Vagina (tissue), 2 donors: ENCODE measurements at places on chromosomes 2 and 18.

DNA sequence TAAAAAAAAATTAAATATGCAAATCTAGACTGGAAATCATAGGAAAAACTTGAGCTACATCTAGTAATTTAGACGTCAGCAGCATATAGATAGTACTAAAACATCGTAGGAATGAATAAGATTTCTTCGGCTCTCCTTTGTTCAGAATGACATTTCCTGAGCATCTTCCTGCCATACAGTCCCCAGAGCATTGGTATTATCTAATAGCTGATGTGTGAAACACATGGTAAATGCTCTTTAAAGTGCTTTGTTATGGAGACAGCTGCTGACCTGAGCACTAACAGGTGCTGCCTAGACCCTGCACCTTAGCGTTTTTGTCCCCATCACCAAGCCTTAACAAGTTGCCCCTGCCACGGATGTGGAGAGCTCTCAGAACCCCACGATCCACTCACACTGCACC is 692.3 kb upstream of the PIK3C3 start:
- no peak for DNase-seq

DNA sequence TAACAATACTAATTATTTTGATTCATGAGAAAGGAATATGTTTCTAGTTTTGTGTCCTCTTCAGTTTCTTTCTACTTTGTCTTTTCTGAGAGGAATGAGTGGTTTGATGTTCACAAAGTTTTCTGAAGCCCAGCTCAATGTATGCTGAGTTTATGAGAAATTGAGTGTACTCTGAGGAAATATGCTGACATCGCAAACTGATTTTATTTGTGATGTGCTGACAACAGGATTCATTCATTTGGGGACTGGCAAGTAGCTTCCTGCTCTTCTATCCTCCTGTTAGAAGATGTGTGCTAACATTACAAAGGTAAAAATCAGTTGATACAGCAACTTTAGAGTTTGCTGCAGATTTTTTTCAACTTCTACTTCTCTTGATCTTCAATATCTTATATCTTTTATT is 403.2 kb upstream of the CDH19 start:
- DNase-seq, result no peak

GRCh38 chr2:98948956-98949739 is 13.1 kb upstream of the CRACDL start:
- no peak for DNase-seq

DNA sequence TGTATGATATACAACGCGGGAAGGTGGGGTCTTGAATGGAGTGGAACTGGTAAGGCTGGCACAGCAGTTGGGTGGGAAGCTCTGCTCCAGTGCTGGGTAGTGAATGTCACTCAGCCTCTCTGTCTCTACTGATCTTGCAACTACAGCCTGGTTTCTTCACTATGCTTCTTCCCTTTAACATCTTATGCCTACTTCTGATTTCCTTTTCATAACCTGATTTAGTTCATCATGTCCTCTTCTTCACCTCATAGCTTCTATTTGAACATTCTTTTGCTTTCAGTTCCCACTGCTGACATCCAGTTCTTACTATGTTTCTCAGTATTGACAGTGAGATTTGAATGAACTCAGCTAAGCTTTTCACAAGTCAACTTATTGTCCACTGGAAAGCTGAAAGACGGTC is 286.2 kb downstream of the ARL6IP6 start:
- no peak for DNase-seq

GRCh38 chr2:197700960-197701359 is 4.2 kb upstream of the MARS2 start:
- no peak for DNase-seq

DNA sequence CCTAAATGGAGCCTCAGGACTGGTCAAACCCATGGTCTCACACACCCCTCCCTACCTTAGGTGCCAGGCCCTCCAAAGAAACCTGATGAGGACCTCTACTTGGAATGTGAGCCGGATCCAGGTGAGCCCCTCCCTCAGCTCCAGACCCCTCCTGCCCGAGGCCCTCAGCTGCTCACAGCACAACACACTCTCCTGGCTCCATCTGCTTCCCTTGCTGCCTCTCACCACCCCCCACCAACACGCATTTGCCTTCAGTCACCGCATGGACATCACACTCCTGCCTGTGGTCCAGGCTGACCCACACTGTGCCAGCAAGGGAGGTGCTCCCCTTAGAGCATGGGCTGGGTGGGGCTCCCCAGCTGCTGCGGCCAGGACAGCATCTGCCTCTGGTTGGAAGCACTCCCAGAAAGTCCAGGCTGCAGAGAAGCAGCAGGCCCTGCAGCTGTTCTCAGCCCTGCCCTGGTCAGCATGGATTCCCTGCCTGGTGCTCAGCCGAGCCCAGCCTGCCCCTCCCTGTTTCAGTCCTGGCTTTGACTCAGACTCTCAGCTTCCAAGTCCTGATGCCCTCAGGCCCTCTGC is 15.1 kb downstream of the SH2D6 start:
- DNase-seq, result no peak

- DNase-seq, result no peak
Observed at GRCh38 chr2:239321596-239322415, 79.0 kb downstream of the HDAC4 start.

DNA sequence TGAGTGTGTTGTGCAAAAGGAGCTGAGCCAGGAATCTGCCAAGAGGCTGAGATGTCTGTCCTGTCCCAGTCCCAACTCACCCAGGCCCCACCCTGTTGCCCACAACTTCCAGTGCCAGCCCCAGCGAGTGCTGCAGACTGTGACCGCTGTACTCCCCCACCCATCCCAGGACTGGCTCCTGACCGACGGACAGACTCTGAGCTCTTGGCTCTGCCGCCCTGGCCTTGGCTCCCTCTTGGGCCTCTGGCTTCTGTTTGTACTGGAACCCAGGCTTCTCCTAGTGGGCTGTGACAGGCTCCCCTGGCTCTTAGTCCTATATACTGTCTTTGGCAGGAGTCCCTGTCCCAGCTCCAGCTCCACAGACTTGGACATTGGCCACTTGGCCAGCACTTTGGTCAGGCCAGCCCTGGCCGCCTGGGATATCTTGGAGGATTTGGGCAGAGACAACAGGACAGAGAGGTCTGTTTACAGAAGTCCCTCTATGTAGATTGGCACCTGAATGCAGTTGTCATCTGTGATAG is 41.1 kb downstream of the ACOXL start:
- DNase-seq, result no peak

GRCh38 chr2:523698-524270 is 153.4 kb downstream of the TMEM18 start:
- DNase-seq, result no peak

- DNase-seq, result no peak
Observed at GRCh38 chr2:29347774-29348461, 232.7 kb downstream of the CLIP4 start.

- DNase-seq, result no peak
Observed at GRCh38 chr18:48727681-48728080, 188.8 kb downstream of the CTIF start.

GRCh38 chr2:241482126-241482955 is 26.0 kb downstream of the STK25 start:
- DNase-seq, result no peak

- no peak for DNase-seq
Observed at GRCh38 chr2:125243074-125243473, 1218.0 kb downstream of the CNTNAP5 start.

DNA sequence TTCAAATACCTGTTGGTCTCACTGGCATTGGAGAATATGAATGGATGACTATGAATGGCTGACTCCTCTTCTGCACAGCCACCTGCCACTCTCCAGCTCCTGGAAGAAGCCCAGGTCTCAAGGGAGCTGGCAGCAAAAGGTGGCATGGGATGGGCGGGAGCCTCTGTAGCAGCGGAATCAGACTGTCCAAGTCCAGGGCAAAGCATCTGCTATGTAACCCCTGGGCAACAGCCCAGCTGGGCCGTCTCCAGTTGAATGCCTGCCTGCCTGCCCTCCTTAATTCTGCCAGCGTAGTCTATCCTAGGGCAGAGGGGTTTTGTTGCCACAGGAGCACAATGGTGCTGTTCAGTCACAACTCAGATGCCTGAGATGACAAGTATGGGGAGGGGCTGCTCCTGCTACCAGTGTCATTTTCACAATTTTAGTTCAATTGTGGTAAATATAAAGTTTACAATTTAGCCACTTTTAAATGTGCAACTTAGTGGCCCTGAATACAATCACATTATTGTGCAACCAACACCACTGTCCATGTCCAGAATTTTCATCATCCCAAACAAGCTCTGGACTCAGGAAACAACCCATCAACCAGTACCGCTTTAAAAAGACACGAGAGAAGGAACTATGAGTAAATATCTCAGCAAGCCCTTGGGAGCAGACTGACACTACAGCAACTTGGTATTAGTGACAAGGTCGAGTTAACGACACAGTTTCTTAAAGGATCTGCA is 115.2 kb downstream of the MYO5B start:
- no peak for DNase-seq

DNA sequence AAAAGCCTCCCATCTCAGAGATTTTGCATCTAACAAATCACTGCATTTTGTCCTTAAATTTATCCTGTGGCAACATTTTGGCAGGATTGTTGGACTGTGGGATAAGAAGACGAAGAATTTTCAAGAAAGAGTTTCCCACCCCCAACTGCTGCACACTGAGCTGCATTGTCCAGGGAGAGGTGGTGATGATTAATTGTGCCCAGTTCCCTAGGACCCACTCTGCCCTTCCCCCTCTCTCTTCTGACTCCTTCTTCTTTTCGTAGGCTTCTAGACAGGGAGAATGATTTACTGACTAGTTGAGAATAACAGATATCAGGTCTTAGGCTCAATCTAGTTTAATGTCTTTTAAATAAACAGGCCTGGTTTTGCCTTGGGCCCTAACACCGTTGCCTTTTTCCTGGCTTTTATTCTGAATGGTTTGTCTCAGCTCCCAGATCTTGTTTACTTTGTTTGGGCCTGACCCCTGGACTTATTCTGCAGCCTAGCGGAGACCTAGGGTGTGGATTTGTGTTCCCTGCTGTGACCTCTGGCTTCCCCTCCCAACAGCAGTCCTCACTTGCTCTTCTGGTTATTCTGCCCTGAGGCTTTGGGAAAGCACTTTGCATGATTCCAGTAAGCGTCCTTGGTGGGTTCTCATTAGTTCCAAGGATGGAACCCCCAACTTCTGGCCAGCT is 233.3 kb downstream of the INSIG2 start:
- no peak for DNase-seq

DNA sequence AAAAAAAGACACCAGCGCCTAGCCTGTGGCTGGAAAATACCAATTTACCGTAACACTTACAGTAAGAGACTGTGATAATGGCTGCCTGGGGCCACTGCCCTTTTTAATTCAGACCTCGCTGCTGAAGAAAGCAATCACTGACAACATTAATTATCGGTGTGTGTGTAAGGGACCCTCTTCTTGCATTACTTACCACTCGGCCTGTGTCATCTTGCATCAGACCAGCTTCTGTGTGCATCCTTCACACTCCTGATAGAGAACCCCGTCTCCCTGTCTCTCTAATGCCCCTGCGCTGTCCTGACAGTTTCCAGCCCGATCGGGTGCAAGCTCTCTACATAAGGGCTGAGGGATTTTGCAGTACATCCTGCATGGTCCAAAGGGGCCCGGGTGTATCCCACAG is 124.4 kb downstream of the ZNF516 start:
- DNase-seq, result no peak

GRCh38 chr2:22817197-22817596 is 567.8 kb upstream of the KLHL29 start:
- no peak for DNase-seq

DNA sequence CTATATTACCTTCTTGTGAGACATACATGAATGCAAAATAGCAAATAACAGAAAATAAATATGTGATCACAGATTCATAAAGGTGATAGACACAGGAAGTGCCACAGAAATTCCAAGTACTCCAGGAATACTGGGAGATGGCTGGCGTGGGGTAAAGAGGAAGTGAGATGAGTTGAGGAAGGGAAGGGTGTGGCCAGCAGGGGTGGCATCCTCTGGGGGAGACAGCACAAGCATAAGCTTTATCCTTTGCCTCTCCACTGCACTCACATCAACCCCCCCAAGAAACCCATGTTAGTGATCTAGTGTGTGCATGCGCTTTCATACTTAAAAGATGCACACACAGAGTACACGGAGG is 94.8 kb upstream of the B3GNT7 start:
- DNase-seq, result no peak

GRCh38 chr2:86821306-86821705 is 30.6 kb upstream of the CD8A start:
- no peak for DNase-seq

- no peak for DNase-seq
Observed at GRCh38 chr2:21256006-21256405, 132.2 kb downstream of the TDRD15 start.

DNA sequence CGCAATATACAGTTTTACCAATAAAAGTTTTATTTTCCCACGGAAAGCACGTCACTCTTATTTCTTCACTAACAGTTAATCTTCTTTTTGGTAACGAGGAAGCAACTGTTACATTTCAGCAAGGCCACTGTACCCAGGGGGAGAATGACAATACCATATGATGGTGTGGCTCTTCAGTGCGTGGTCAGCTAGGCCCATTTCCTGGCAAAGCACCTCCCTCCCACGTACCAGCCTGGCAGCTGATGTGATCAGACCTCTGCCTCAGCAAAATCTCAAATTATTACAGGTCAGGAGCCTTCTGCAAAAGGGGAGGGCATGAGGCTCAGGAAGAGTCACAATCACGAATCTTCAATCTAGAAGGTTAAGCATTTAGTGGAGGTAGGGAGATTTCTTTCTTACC is 55.4 kb downstream of the KLF7 start:
- DNase-seq, result no peak

DNA sequence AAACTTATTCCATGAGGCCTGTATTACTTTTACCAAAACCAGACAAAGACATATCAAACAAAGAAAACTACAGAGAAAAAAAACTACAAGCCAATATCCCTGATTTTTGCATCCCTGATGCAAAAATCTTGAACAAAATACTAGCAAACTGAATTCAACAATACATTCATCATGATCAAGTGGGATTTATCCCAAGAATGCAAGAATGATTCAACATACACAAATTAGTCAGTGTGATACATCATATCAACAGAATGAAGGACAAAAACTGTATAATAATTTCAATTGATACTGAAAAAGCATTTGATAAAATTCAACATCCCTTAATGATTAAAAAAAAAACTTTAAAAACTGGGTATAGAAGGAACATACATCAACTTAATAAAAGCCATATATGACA is 106.8 kb downstream of the SLC39A10 start:
- DNase-seq, result no peak

GRCh38 chr18:13835202-13835601 is 11.3 kb downstream of the MC5R start:
- no peak for DNase-seq

DNA sequence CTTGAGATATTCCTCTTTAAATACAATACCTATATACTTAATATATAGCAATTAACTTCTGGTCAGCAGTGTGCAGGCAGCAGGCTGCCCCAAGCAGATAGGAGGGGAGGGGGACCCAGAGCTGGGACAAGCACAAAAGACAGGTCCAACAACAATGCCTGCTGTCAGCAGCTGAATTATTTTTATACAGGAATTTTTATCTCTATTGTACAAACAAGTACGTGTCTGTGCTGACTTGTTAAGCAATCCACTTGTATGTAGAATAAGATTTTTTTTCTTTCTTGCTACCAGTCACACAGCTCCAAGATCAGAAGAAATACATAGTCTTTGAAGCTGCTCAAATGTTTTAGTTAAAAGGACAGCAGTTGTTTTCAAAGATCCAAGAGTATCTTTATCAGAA is 16.7 kb downstream of the BCL11A start:
- DNase-seq, result no peak

- no peak for DNase-seq
Observed at GRCh38 chr18:50034029-50034428, 160.9 kb downstream of the MYO5B start.
